ENCODE measurements at places on chromosomes 11 and 22.

GRCh38 chr22:39457198-39457555 is 365 bp downstream of the MGAT3 start:
- DNase-seq, result no peak

- no peak for DNase-seq
Measured at GRCh38 chr11:84188521-84188920, 902.4 kb upstream of the CCDC90B start.

GRCh38 chr22:34879001-34879400 is 187.0 kb upstream of the ISX start:
- DNase-seq, result no peak

- DNase-seq, result no peak
Measured at GRCh38 chr11:124917115-124917637, 1.9 kb upstream of the HEPN1 start.

DNA sequence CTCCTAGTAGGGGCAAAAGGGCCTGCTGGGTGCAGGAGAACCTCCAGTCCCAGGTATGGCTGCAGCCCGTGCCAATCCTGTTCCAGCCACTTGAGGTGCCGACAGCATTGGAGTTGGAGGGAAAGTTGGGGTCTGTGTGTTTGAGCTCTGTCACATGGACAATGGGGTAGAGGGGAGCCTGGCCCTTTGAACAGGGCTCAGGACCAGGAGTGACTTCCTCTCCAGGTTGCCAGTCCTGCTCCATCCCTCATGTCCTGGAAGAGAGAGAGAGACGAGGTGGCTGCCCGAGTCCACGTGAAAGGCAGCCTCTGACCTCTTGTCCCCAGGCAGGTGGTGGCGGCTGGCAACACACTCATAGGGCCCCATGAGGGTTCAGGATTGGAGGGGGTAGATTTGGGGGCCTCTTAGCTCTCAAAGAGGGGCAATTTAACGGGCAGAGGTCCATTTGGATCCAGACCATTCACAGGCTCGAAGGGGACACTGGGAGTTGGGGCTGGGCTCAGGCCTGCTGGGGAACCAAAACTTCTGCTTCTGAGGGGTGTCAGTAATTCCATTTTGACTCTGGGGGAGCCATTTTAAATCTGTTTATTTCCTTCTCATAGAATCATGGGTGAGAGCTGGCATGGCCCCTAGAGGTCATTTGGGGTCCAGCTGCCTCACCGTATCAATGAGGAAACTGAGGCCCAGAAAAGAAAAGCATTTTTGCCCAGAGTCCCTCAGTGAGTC is 4.1 kb downstream of the ADORA2A start:
- no peak for DNase-seq

- DNase-seq, result no peak
Measured at GRCh38 chr11:60396799-60397198, 540 bp downstream of the MS4A14 start.

DNA sequence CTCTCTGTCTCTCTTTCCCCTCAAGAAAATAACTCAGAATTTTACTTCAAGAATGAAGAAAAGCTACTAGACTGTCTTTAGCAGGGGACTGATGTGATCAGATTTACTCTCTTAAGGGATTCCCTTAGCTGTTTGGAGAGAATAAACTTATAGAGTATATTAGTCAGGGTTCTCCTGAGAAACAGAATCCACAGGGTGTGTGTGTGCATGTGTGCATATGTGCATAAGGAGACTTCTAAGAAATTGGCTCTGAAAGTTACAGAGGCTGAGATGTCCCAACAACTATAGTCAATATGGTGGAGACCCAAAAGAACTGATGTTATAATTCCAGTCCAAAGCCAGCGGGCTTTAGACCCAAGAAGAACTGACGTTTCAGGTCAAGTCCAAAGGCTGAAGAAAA is 43.1 kb upstream of the ARL14EP start:
- DNase-seq, result no peak

GRCh38 chr11:103967985-103968384 is 68.5 kb upstream of the DDI1 start:
- no peak for DNase-seq

DNA sequence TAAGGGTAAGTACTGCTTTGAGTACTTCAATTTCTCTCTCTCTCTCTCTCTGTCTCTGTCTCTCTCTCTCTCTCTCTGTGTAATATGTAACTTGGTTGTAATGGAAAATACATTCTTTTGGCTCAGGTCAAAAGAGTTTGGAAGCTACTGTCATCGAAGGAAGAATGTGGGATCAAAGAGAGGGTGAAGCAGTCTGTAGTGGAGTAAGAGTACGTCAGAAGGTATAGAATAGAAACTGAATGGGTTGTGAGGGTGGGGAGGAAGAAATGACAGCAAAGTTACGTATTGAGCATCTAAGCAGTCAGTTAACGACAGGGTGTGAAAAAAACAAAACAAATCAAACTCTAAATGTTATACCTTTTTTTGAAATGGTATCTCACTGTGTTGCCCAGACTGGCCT is 10.0 kb downstream of the NCAM1 start:
- DNase-seq, result no peak

GRCh38 chr11:72586321-72587090 is 87.7 kb downstream of the PDE2A start:
- no peak for DNase-seq

GRCh38 chr11:130160498-130161155 is 1.0 kb downstream of the ST14 start:
- no peak for DNase-seq

Data from SHP77 (cell line).